ENCODE measurements at places on chromosomes 11 and 22.
A peak's percentile ranks its signal among the peaks of the same experiment; 100 is the strongest.

- DNase-seq: no peak
Observed at GRCh38 chr11:121563003-121563402, 110.2 kb upstream of the SORL1-AS1 start.

- DNase-seq: peak; percentile 12
Observed at GRCh38 chr11:9834291-9834690, 170.4 kb downstream of the SWAP70 start.

- DNase-seq: peak; percentile 56
Observed at GRCh38 chr11:10930972-10931760, 73.3 kb upstream of the ZBED5 start.

GRCh38 chr11:102929972-102930371 lies 25.6 kb downstream of the MMP13 start:
- DNase-seq: no peak

DNA sequence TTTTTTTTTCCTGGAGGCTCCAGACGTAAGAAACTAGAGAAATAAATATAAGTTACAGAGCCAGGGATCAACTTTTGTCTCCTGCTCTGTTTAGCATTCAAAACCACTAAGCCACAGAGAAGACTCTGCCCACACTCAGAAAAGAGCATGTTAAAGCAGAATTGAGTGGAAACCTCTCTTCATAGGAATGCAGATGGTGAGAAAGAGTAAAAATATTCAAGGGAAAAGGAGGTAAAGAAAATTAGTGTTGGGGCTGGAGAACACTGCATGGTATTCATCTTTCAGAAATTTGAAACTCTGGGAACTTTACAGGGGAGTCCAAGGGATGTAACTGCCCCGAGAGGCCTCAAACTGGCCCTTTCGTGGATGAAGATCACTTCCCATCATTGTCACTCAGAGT lies 65.1 kb downstream of the CLMP start:
- DNase-seq: peak; percentile 82

GRCh38 chr11:65584723-65585171 lies 8.9 kb downstream of the EHBP1L1 start:
- no peak for DNase-seq

GRCh38 chr22:24444251-24444650 lies 16.9 kb downstream of the ADORA2A start:
- no peak for DNase-seq

DNA sequence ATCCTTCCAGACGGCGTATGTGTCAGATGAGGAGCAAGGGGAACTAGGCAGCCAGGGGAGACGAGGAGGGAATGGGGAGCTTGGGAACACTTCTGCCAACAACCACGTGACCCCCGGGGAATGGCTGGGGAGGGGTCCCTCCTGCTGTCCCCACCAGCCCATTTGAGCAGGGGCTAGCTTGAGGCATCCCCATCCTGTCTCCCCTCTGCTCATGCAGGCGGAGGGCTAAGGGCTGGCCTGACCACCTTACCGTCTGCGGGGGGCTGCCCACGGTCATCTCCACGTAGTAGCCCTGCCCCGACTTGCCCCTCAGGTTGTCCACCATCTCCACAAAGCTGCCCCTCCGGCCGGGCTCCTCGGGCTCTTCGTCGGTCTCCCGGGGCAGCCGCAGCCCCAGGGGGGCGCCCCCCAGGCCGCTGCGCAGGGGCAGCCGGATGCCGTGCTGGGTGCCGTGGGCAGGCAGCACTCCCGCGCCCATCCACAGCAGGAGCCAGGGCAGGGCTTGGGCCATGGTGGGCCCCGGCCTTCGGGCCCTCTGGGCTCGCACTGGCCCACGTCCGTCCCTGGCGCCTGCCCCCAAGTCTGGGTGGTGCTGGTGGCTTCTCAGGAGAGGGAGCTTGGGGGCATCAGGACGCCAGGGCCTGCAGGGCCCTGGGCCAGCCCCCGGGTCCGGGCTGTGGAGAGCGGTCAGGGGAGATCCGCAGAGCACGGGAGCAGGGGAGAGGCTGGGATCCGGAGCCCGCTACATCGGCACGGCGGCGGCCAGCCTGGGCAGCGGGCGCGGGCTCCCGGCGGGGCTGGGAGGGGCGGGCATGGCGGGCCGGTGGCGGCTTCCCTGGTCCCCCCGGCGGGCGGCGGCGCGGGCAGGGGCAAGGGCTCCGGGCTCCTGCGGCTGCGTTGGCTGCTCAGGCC lies 515 bp downstream of the BACE1 start:
- DNase-seq: no peak

- DNase-seq: no peak
Observed at GRCh38 chr11:19651653-19652052, 61.0 kb upstream of the NAV2 start.

- no peak for DNase-seq
Observed at GRCh38 chr11:117580866-117581265, 216.2 kb downstream of the DSCAML1 start.

DNA sequence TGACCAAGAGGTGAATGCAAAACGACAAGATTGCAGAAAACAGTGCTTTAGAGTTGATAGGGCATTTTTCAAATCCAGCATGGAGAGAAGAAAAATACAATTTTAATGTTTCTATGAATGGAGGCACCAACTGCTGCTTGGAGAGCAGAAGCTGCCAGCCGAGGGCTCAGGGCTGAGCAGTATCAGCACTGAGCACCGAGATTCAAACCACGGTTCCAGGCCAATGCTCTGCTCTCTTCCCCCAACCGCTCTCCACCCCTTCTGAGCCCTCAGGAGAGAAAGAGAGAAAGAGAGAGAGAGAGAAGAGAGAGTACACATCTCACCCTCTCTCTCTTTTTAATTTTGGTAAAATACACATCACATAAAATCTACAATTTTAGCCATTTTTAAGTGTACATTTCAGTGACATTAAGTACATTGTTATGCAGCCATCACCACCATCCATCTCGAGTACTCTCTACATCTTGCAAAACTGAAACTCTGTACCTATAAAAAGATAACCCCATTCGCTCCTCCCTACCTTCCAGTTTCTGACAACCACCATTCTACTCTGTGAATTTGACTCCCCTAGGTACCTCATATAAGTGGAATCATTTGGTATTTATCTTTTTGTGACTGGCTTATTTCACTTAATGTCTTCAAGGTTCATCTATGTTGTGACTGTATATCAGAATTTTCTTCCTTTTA lies 333.3 kb downstream of the MIAT start:
- no peak for DNase-seq

Measured in astrocyte of the cerebellum (primary cell).